ENCODE measurements at places on chromosomes 4 and X.

DNA sequence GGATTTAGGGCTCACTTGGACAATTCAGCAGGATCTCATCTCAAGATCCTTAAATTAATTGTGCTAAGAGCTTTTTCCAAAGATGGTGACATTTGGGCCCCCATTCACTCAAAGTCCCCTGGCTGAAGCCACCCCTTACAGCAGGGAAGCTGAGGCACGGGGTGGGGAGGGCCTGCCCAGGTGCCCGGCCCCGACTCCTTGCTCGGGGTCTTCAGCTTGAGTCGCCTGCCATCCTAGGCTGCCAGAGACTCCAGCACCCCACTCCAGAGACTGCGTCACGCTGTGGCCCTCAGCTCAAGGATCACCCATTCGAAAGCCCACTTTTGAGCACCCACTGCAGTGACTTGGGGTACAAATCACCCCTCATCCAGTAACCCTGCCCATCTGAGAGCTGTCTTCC, 39.2 kb upstream of the GPR78 start:
- DNase-seq: no peak

DNA sequence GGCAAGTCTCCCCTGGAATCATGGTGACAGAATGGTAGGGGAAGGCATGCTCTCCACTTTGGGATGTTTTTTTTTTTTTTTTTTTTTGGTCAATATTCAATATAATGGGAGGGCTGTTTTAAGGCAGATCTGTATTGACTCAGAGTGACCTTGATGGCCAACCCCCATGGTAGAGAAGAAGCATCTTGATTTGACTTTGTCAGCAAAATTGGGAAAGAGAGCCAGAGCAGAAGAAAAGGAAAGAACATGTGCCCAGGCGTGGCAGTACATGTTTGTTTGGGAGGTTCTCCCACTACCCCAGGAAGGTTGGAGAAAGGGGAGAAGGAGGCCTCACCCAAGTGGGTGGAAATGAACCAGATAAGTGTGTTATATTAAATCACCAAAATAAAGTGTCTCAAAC, 62.2 kb upstream of the TBC1D9 start:
- DNase-seq: no peak

- DNase-seq: peak; percentile 43
Measured at GRCh38 chr4:37889849-37890800, 759 bp upstream of the TBC1D1 start.

DNA sequence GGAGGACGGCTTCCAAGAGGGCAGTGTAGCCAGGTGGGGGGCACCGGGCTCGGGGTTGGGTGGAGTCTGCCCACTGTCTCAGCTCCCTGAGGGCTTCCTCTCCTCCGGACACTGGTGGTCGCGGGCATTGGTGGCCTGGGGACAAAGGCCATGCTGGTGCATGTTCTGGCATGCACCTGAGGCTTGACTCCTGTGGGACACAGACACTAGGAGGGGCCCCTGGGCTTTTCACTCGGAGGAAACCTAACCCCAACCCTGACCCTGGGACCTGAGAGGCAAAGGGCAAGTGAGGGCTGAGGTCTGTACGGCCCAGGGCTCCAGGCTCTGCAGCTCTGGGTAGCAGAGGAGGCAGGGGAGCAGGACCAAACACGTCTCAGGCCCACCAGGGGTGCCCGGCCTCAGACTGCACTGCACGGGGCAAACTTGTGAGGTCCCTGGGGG, 22.3 kb upstream of the FGFR3 start:
- no peak for DNase-seq

DNA sequence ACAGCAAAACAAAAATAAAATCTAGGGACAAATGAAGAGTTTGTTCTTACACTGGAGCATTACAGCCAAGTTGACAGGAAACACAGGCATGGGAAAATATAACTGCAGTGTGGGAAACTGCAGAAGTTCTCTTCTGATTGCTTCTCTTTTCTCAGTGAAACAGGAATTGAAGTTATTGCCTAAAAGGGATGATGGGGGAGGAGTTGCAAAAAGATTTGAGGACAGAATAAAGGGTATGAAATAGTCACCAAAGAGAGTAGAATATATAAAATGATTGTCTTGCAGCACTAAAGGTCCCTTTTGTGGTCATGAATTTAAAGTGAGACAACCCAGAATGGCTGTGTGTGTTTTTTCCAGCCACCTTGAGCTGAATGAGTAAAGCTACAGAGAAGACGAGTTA, 103.7 kb downstream of the JADE1 start:
- DNase-seq: no peak

DNA sequence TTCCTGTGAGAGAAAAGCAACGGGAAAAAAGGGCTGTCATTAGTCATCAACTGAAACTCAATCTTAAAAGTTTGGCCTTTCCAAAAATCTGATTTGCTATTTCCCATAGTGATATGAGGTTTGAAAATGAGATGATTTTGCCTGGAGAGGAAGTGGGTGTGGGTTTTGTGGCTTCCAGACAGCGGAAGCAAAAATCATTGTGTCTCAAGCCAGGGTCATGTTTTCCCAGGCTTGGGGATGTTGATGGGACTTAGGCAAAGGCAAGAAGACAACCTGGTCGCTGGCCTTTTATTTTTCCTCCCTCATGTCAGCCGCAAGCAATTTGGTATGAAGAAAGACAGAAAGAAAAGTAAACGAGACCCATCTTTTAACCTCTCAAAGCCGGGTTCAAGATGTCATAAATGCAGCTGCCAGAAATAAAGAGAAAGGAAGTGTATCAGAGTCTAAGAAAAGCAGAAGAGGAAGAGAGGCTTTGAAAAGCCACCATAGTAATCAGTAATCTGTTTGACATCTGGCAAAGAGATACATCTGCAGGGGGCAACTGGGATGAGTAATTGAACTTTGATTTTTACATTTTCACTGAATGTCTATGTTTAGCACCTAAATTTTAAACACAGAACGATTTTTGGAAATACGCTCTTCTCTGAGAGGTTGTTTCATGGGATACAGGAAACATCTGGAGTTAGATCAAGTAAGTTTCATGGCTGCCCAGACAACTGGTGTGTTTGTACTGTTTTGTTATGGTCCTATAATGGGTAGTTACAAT, 521.6 kb upstream of the SLIT2 start:
- DNase-seq: no peak

DNA sequence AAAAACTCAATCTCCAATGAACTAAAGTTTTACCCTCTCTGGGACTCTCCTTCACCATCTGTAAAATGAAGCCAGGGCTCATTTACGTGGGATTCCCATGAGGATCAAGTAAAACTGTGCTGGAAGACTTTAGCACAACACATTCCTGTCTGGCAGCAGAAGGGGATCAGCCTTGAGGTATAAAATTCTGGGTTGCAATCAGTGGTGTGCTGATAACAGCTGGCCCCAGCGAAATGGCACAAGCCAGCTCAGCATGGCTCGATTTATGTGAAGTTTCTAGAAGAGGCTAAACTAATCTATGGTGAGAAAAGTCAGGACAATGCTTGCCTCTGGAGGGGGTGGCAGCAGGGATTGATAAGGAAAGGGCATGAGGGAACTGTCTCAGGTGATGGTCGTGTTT, 28.4 kb downstream of the ZNF630 start:
- DNase-seq: no peak

- no peak for DNase-seq
Measured at GRCh38 chr4:117455088-117455487, 369.7 kb upstream of the TRAM1L1 start.

DNA sequence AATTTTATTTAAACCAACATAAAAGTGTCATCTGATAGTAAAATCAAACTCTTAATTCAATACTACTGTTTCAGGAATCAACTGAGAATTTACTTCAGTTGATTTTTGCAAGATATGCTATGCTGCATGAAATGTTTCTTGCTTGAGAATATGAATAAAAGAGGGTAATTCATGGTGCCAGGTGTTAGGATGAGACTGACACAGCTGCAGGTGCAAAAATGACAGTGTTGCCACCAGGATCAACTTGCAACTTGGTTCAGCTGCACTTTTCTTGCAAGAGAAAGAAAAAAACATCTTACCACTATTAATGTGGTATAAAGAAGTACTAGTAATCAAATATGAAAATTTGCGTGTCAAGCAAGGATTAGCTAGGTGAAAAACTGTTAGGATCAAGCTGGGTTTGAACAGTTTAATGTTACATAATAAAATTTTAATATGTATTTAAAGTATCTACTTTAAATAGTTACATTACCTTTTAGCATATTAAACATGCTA, 49.7 kb downstream of the CHIC2 start:
- no peak for DNase-seq

GRCh38 chr4:143623896-143624295, 76.6 kb downstream of the FREM3 start:
- no peak for DNase-seq

DNA sequence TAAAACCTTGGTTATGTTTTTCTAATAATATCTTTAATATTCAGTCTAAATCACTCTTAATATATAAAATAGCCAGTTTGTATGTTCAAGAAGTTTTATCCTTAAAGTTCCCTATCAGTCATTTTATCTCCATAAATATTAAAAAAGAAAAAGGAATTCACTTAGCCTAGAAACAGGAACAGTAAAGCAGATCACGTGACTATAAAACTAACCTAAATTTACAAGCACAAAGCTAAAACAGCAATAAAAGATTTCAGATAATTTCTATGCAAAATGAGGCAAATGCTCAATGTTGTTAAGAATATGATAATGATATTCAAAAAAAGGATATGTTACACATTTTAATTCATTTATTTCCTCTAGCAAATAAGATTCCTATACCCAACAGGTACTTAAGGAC, 57.1 kb upstream of the TNIP3 start:
- no peak for DNase-seq

Data from NCI-H1092 treated with DMSO at 0.1 percent for 48 hours (cell line).